Placental pericyte (primary cell): ENCODE measurements at places on chromosomes 6 and 20. TPM values are rescaled to one million over a fixed set of nuclear protein-coding genes. Genes with fewer than 3 reads are reported as not detected.

SNAP25 gene
- total RNA-seq, result under 0.01 and 5.9 TPM in 2 replicates

LAMA5 gene
- total RNA-seq, result 53.8 and 64.3 TPM in 2 replicates

RAET1L gene
- not detected in 2 replicates for total RNA-seq

COL21A1 gene
- total RNA-seq, result 0.14 and 0.88 TPM in 2 replicates

TRAPPC3L gene
- under 0.01 TPM in 1 of 2 replicates, not detected in the other for total RNA-seq

GPR6 gene
- total RNA-seq, result not detected in 2 replicates

PPIL6 gene
- total RNA-seq, result 1.8 and 2.6 TPM in 2 replicates

DZANK1 gene
- total RNA-seq, result 1.3 and 1.7 TPM in 2 replicates

AMD1 gene
- total RNA-seq, result 66.7 and 112 TPM in 2 replicates

C6orf15 gene
- total RNA-seq, result not detected in 2 replicates

MYCT1 gene
- total RNA-seq, result under 0.01 and 3.6 TPM in 2 replicates

SAMD3 gene
- 9.6 and 21.0 TPM in 2 replicates for total RNA-seq

CAGE1 gene
- 0.14 and 0.22 TPM in 2 replicates for total RNA-seq
